Renal cortex interstitium (tissue), 15 donors: ENCODE measurements at places on chromosomes 6 and 20.

- DNase-seq: no peak
These were observed 3.6 kb downstream of the C6orf52 start for GRCh38 chr6:10690651-10691445.

GRCh38 chr20:36815454-36816091, 42.0 kb upstream of the DSN1 start:
- no peak for DNase-seq

DNA sequence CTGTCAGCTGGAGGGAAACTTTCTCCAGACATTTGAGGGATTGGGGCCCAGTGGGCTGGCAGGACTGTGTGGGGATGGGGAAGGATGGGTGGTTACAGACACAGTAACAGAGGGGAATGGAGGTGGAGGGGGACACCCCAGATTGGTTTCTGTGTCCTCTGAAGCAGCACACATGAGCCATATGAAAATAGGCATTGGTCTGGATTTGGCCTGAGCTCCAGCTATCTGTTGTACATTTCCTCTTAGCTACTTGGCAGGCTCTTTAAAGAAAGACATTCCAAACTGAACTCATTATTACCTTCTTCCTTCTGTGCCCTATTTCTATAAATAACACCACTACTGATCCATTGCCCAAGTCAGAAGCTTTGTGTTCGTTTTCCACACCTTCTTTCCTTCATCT, 72.0 kb upstream of the PRL start:
- no peak for DNase-seq

- DNase-seq: no peak
These were observed 134.4 kb downstream of the ARHGAP18 start for GRCh38 chr6:129575378-129576118.

DNA sequence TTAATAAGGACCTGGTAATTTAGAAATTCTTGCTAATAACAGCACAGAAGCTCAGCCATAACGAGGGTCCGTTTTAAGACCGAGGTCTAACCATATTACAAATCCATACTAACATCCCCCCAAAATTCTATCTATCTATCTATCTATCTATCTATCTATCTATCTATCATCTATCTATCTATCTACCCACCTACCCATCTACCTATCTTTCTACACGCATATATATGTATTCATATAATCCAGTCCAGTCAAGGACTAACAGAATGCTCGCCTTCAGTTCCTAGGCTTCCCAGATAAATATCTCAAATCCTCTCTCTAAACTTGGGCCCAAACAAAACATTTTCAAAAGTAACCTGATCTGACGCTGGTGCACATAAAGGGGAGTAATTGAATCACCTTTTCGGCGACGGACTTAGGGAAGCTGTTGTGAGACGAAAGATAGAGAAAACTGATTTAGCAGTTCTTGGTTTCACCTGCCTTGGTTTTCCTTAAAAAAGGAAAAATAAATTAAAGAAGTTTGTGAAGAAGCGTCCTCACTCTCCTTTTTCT, 14.5 kb downstream of the HMGN4 start:
- no peak for DNase-seq

DNA sequence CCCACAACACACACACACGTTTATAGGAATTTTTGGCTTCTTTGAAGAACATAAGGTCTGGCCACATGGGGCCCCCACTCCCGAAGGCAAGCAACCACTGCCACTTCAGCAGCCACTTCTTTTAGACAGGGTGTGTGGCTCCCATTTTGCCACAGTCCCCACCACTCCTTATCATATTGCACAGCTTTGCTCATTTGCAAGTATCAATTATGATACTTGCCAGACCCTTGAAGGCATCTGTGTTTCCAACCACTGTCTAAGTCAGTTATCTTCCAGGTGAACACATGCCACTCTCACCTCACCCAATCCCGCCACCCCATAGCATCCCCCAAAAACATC, 73.1 kb downstream of the NOL4L start:
- DNase-seq: no peak

DNA sequence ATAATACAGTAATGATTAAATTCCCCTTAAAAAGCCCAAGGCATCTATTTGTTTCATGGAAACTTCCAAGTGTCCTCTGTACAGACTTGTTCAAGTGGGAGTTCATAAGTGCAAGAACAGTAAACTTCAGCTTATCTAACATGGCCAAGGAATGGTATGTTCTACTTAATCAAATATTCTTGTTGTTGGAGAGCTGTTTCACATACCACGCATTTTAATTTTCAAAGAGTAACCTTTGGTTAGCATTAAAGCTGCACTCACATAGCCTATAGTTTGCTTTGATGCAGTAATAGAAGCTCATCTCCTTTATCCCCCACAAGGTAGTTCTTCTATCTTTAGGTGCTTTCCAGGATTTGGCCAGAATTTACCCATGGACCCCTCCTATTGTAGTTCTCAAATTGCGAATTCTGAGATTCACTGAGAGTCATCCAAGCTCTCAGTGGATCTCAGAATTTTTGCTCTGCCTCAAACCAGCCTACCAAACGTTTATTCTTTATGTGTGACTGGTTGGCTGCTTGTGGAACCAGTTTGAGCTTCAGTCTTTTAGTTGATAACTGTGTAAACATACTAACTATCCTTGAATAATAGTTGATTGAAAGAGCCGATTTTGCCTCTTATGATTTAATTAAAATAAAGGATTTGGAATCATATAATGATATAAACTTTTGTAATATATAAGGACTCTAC, 668.0 kb upstream of the FLRT3 start:
- no peak for DNase-seq

GRCh38 chr6:115360602-115361325, 699.9 kb downstream of the FRK start:
- DNase-seq: no peak

- no peak for DNase-seq
These were observed 76.4 kb downstream of the SSR1 start for GRCh38 chr6:7236306-7237209.

DNA sequence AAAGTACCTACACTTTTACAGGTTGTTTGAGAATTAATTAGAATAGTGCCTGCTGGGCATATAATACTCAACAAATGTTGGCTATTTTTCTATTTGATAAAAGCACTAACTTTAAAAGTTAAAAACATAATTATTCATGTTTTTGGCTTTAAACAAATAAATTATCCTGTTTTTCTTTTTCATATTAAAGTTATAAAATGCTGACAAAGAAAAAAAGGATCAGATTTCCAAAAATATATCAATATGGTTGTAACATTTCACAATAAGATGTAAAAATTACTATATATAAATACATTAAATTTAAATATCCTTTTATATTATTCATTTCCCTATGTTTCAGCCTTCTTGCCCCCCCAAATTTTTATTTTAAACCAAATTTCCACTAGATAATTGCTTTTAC, 312.0 kb downstream of the RNGTT start:
- DNase-seq: no peak

DNA sequence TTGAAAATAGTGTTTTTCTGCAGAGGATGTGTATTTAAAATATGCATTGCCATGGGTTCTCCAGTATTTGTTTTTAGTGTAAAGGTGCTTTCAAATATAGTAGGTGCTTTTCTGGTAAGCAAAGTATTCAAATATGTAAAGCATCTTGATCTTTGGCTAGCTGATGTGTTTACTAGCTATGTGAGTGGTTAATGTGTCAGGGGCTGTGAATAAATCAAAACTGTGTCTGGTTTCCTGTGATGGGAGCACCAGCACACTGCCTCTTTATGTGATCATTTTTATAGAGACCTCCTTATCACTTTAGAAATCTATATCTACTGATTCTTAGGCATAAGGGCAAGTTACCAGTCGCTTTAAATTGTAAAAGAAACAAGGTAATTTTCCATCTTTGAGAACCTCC, 388.9 kb upstream of the MAN1A1 start:
- DNase-seq: no peak

DNA sequence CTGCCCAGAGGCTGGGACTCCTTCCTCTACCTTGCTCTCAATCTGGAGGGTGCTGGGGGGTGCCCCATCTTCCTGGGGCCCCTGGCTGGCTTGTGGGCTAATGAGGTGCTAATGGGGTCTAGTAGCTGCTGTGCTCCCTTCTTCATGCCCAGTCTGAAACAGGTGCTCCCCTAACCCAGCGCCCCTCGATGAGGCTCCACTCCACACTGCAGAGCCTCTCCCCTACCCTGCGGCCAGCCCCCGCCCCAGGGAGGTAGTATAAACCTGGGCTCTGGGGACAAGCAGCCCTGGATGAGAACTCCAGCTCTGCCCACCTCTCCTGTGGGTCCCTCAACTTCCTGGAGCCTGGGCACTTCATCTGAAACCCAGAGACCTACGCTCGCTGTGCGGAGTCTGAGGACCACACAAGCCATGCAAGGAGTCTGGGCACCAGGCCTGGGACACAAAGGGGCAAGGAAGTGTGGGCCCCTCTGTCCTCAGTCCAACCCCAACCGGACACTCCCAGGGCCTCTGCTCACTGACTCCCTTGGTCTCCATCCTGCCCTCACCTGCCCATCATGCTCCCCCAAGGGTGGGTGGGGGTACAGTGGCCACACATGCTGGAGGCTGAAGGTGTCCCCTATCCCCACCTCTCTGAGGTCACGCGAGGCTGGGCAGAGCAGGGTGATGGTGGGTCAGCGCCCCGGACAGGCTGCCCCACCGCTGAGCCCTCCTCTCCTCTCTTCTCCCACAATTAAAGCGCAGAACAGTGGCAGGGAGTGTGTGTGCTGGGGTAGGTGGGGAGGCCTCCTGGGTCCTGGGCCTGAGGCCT, 6.1 kb downstream of the RPL10A start:
- no peak for DNase-seq

DNA sequence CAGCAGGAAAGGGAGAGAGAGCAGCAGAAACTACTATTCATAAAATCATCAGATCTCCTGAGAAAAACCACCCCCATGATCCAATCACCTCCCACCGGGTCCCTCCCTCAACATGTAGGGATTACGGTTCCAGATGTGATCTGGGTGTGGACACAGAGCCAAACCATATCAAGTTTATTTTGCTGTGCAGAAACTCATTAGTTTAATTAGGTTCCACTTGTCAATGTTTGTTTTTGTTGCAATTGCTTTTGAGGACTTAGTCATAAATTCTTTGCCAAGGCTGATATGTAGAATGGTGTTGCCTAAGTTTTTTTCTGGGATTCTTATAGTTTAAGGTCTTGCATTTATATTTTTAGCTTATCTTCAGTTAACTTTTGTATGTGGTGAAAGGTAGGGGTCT, 422.0 kb upstream of the HS3ST5 start:
- DNase-seq: no peak

DNA sequence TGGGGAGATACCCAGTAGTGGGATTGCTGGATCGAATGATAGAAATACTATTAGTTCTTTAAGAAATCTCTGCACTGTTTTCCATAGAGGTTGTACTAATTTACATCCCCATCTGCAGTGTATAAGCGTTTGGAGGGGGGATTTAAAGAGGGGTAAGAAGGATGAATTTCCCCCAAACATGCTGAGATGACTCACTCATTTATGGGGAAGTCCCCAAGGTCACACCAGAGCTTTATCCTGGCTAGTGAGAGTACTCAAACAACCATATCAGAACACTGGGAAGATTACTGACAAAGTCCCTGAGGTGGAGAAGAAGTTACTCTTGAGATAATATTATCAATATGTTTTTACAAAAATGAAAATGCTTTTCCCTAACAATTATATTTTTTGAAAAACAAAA, 44.0 kb downstream of the ROS1 start:
- no peak for DNase-seq

- no peak for DNase-seq
These were observed 10.8 kb downstream of the MAPK13 start for GRCh38 chr6:36141091-36141490.

DNA sequence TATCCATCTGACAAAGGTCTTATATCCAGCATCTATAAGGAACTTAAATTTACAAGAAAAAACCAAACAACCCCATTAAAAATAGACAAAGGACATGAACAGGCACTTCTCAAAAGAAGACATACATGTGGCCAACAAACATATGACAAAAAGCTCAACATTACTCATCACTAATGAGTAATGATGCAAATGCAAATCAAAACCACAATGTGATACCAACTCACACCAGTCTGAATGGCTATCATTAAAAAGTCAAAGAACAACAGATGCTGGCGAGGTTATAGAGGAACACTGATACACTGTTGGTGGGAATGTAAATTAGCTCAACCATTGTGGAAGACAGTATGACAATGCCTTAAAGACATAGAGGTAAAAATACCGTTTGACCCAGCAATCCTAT, 13.9 kb downstream of the MACROD2 start:
- DNase-seq: no peak

- no peak for DNase-seq
These were observed 77.1 kb downstream of the DHX35 start for GRCh38 chr20:39039261-39039660.

DNA sequence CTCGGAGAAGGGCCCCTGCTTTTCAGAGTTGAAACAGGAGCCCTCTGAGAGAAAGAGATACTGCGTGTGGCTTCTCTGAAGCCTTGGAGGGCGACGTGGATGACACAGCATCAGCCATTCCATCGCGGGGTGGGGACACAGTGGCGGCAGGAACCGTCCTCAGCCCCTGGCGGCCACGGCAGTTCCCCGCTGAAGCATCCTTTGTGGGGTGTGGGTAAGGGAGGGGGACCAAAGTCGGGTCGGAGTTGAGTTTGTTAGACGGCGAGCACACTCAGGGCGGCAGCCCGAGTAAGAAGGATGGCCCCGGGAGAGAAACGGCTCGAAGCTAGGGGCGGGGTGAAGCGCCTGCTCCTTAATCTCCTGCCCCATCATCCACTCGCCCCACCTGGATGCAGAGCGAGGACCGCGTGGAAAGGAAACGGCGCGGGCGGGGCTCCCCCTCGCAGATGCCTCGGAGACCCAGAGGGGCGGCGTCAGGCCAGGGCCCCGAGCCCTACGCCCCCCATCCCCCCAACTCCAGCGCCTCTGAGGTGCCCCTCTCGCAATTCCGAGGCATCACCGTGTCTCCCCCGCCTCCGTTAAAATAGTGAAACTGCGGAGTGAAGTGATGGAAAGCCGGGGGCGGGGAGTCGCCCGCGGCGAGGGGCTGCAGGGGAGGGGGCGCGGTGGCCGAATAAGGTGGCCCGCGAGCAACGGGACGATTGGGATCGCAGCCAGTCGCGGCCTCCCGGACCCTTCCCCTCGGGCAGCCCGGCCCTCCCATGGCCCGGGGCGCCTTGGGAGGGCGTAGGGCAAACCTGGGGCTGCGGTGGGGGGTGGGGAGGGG, 796 bp upstream of the RREB1 start:
- no peak for DNase-seq

- no peak for DNase-seq
These were observed 140.7 kb downstream of the PLCB1 start for GRCh38 chr20:8272766-8273165.

GRCh38 chr6:89522778-89523177, 89.8 kb downstream of the ANKRD6 start:
- DNase-seq: no peak

GRCh38 chr6:121042766-121043165, 291.5 kb downstream of the TBC1D32 start:
- DNase-seq: no peak
